ENCODE measurements at places on chromosomes 4 and X. TPM values are rescaled to one million over a fixed set of nuclear protein-coding genes. Genes with fewer than 3 reads are reported as not detected.
A peak's percentile ranks its signal among the peaks of the same experiment; 100 is the strongest.

The FOXR2 gene
- total RNA-seq, result not detected

The KIAA1210 gene
- total RNA-seq, result 0.08 TPM

The SCML1 gene
- total RNA-seq, result 5.6 TPM

The SORBS2 gene
- total RNA-seq, result 49.8 TPM

The TBC1D25 gene
- 4.7 TPM for total RNA-seq

The ESX1 gene
- total RNA-seq, result 0.24 TPM

The TEX13D gene
- 0.45 TPM for total RNA-seq

The USP27X gene
- 7.1 TPM for total RNA-seq

The NDNF gene
- total RNA-seq, result not detected

The TMEM156 gene
- total RNA-seq, result not detected

The SFRP2 gene
- not detected for total RNA-seq

The SLC25A43 gene
- total RNA-seq, result 19.2 TPM

The ARHGAP10 gene
- 3.2 TPM for total RNA-seq

DNA sequence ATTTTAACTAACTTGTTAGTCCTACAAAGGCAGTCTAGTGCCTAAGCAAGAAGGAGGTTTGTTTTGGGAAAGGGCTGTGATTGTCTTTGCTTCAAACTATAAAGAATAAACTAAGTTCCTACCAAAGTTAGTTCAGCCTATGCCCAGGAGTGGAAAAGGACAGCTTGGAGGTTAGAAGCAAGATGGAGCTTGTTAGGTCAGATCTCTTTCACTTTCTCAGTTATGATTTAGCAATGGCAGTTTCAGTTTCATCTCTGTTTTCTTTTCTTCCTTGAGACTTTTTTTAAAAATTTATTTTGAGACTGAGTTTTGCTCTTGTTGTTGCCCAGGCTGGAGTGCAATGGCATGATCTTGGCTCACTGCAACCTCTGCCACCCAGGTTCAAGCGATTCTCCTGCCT is 82.9 kb upstream of the NLGN4X start:
- no peak for DNase-seq

- DNase-seq, result no peak
Observed at GRCh38 chr4:25015012-25015411, 15.7 kb downstream of the LGI2 start.

DNA sequence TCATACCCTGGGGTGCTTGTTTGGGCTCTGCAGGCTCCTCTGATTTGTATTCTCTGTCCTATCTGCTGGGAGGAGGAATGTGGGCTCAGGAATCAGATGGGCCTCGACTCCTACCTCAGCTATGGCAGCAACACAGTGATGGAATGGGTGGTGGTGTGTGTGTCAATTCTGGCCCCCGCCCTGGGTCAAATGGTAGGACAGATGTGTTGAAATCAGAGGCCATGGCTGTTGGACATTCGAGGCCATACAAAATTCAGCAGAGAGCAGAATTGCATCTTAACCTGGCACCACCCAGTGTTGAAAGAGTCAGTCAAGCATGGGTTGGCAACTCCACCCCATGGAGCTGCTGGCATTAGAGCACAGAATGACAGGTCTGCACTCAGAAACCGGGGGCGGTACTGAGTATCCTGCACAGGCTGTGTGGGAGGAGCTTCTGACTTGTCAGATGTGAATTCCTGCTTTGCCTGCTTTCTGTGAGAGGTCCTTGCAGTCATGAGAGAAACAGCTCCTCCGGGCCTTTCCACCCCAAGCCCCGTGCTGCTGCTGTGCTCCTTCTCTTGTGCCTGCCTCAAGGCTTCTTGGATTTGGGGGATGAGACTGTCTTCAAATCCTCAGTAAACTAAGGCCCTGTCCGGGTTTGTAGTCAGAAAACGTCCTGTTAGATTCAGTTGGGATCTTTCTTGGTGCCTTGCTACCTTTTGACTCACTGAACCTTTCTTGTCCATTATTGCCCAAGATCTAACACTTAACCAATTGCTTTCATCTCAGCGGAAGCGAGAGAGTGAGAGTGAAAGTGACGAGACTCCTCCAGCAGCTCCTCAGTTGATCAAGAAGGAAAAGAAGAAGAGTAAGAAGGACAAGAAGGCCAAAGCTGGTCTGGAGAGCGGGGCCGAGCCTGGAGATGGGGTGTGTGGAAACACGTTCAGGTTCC is 13.0 kb downstream of the DKC1 start:
- peak; percentile 17 for DNase-seq

DNA sequence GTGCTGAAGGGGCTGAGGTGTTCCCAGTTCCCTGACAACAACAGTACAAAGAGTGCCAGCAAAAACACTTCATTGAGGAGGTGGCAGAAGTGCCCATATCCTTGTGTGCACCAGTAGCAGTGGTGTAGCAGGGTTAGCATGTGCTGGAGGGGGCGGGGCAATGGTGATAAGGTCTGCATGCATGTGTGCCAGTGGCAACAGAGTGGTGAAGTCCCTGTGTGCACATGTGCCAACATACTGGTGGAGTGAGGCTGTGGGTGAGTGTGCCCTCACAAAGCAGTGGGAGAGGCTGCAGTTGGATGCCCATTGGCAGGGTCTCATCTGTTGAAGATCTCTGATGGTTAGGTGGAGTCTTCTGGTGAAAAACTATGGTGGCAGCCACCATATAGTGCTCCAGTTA is 994.6 kb downstream of the PCDH19 start:
- DNase-seq, result no peak

GRCh38 chr4:123401271-123402120 is 4.9 kb downstream of the SPRY1 start:
- peak; percentile 49 for DNase-seq

GRCh38 chr4:38716256-38716655 is 52.3 kb downstream of the KLF3 start:
- DNase-seq, result no peak

DNA sequence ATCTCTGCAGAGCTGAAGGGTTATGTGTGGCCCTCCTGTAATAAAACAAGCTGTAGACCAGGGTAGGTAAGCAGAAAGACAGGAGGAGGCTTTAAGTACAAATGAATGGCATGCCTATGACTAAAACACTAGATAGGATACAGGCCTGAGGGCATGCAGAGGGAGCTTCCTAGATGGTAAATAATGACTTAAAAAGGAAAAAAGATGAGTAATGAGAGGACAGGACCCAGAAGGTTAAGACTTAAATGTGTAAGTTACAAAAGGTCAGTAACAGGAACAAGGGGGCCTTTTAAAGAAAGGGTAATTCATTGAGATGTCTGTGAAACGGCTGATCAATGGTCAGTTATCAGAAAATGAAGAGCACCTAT is 194.8 kb downstream of the SOWAHB start:
- DNase-seq, result peak; percentile 92

- DNase-seq, result no peak
Observed at GRCh38 chrX:152646961-152647360, 9.3 kb downstream of the GABRQ start.

DNA sequence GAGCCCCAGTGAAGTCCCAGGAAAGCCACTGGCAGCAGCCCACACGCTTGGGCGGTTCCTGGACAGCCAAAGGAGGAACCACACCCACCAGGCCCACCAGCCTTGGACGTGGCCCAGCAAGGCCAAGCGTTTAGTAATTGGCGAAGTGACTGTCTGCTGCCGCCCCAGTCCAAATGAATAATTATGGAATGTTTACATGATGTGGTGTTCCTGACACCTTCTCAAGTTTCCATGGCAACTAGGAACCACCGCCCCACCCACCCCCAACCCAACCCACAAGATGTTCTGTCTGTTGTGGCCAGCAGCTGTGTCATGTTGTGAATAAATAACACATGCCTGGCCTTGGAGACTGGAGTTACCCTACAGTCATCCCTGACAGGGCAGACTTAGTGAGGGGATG is 22.3 kb downstream of the APLN start:
- no peak for DNase-seq

DNA sequence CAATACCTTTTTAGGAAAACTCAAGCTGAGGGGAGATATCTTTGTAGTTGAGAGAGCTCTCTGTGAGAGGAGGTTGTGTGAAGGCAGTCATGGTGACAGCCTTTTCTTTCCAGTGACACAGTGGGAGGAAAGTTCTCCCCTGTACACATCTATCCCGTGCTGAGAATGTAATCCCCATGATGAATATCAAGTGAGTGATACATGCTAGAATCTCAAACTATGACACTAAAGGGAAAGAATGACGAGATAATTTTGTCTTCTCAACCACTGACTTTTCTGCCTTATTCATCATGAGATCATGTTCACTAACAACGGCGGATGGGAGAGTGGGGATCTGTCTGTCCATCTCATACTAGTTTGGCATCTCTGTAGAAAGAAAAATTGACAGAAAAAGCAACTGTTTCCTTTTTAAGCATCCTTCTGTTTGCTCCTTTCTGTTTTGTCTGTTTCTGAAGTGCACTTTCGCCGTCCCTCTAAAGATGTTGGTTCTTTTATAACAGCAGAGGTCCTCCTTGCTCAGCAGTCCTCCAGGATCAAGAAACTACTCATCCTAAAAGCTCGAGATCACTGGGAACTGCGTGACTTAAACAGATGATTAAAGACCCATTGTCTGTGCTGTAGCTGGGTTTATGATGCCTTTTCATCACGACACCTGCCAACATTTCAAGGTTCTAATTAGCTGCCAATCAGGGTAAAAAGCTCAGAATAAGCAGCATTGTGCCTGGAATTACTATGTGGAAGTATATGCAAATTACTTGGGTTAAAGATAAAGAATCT is 137.6 kb downstream of the DCK start:
- DNase-seq, result peak; percentile 42

- no peak for DNase-seq
Observed at GRCh38 chrX:10617999-10618351, 2.4 kb downstream of the MID1 start.

DNA sequence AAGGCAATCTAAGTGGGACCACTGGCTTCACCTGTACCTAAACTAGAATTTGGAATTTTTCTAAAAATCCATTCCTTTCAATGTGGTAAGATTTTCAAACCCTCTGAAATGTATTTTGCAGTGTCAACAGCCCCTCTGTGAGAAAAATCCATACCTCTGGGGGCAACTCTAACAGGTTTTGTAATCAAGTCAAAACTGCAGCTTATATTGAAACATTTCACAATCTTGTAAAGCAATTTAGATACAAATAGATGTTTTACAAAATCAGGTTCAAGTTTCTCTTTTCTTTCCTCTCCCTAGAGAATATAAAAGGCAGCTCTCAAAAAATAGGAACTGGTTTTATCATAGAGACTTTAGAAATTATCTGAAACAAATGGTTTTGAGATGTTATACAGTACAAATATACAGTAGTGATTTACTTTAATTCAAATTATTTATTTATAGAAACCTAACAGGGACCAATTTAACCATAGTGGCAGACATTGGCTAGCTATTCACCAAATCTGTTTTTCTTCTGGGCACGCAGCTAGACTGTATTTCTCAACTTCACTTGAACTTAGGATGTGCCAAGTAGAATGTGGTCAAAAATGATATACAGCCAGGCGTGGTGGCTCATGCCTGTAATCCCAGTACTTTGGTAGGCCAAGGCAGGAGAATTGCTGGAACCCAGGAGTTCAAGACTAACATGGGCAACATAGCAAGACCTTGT is 36.3 kb upstream of the SPINK2 start:
- no peak for DNase-seq

GRCh38 chr4:102678695-102679335 is 82.0 kb downstream of the MANBA start:
- no peak for DNase-seq

GRCh38 chr4:39928538-39928937 is 49.2 kb downstream of the PDS5A start:
- DNase-seq, result no peak

DNA sequence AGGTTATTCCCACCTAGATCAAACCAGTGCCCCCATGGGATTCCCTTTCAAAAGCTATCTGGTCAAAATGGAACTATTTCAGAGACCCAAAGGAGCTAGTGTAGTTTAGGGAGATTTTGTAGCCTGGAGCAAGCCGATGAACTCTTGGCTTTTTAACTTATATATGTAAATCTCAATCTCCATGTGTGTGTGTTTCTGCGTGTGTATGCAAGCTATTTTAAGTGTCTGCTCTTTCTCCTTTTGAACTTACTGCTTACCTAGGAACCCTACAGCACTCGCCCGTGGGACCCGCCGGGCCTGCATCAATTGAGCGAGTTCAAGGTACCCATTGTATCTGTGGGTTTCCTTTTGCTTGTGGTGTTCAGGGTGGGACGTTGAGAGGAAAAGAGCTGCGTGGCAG is 10.4 kb downstream of the CSTF2 start:
- no peak for DNase-seq

GRCh38 chrX:29687687-29688086 is 527.7 kb upstream of the MAGEB2 start:
- DNase-seq, result peak; percentile 62

GRCh38 chrX:31271615-31272471 is 200.0 kb upstream of the FTHL17 start:
- DNase-seq, result no peak

DNA sequence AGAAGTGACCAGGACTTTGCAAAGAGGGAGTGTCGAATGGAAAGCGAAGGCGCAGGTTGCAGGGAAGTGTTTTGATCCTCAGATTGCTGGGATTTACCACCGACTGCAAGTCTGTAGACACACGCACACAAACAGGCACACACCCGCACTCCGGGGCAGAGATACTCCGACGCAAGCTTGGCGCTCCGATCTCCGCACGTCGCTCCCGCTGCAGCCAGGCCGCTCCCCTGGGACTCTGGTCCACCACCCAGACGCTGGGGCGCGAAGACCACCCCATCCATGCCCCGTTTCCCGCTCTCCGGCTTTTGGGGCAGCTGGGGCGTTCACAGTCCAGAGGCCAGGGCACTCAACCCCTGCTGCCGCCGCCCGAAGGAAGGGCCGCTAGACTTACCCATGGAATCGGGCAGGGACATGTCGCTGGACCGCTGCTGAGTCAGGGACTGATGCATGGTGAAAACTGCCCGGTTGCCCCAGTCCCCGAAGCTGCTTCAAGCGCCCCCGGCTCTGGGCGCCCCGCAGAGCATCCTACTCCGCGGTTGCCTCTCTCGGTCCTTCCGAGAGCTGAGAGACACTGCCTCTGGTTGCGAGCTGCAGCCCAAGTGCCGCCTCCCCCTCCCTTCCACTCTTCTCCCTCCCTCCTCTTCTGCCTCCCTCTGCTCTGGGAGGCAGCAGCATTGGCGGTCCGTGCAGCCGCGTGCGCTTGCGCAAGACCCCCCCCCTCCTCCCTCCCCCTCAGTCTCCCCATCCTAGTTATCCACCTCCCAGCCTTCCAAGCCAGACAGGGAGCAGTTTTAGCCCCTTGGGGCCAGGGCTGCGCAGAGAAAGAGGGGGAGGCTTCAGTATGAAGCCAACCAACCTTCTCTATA is at the start of gene TMEM255A:
TMEM255A (minus strand) TSS at position 601 of the 866 bp plus-strand sequence; CDS start at position 449, 152 bp downstream.
- no peak for DNase-seq

- DNase-seq, result no peak
Observed at GRCh38 chr4:172692701-172693100, 475.9 kb upstream of the GALNT7 start.

GRCh38 chr4:866761-867390 is 40.9 kb upstream of the CPLX1 start:
- DNase-seq, result no peak

- no peak for DNase-seq
Observed at GRCh38 chrX:108731153-108731552, 5.2 kb downstream of the IRS4 start.

- no peak for DNase-seq
Observed at GRCh38 chr4:38611676-38612075, 52.3 kb upstream of the KLF3 start.

Data from SK-MEL-5 (cell line).